ENCODE measurements at places on chromosomes 3 and 15.

GRCh38 chr3:170839518-170840100 lies 30.4 kb downstream of the RPL22L1 start:
- no peak for DNase-seq

GRCh38 chr15:70293138-70293537 lies 195.4 kb upstream of the TLE3 start:
- no peak for DNase-seq

DNA sequence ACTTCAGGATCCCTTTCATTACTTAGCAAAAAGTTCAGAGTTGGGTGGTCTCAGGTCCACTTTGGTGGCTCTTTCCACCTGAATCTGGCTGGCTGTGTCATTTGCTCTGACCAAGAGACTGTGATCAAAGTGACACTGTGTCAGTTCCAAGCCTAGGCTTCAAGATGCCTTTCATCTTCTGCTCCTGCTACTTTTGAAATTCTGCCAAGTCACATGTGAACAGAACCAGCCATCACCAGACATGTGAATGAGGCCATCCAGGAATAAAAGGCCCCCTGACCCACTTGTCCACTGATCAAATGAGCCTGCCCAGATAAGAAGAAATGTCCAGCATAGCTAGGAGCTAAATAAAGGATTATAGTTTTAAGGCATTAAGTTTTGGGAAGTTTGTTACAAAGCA lies 132.2 kb downstream of the OSBPL10 start:
- DNase-seq: no peak

- DNase-seq: no peak
Measured at GRCh38 chr3:178655488-178655887, 119.3 kb downstream of the KCNMB2 start.

DNA sequence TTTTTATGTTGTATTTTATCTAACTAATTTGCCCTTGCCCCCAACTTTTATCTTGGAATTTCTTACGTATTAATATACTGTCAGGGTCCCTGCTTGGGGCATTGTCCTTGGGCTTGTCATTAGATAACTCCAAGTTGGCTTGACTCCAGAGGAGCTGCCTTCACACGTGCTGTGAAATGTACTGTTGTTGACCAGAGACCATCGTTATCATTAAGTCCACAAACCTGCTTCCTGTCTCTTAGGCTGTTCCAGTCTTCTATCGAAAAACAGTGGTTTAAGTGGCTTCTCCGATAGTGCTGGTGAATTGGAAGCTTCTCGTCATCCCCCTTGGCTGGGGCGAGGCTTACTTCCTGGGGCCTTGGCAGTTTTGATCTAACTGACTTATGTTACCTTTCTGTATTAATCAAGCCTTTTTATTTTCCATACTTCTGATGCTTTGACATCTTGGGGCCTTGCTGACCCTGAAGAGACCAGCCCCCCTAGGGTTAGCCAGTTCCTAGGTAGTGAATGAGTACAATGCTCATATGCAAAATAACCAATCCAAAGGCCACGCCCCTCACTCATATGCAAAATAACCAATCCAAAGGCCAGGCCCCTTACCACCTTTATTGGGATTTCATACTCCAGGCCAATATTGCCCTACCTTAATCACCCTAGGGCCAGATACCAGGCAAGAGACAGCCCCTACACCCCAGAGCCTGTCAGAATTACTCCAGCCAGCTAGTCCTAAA lies 164.5 kb downstream of the IGF1R start:
- no peak for DNase-seq

DNA sequence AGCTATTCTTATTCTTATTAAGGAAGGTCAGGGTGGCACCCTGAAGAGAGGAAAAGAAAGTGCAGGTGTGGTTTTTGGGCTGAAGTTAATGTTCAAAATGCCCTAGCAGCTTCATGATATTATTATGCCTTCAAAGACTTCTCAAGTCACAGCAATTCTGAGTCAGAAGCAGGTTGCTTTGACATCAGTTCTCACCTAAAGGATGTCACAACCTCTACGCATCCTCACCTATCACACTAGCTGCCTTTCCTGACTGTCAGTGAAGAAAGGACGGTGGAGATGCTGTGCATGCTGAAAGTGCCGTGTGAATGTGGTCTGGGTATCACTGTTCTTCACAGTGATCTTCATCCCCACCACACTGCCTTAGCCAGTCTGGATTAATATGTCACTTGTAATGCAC lies 49.6 kb downstream of the NPTN start:
- DNase-seq: no peak

GRCh38 chr3:77459926-77460325 lies 420.0 kb downstream of the ROBO2 start:
- no peak for DNase-seq

GRCh38 chr15:41511899-41512369 lies 1.7 kb downstream of the LTK start:
- DNase-seq: no peak

DNA sequence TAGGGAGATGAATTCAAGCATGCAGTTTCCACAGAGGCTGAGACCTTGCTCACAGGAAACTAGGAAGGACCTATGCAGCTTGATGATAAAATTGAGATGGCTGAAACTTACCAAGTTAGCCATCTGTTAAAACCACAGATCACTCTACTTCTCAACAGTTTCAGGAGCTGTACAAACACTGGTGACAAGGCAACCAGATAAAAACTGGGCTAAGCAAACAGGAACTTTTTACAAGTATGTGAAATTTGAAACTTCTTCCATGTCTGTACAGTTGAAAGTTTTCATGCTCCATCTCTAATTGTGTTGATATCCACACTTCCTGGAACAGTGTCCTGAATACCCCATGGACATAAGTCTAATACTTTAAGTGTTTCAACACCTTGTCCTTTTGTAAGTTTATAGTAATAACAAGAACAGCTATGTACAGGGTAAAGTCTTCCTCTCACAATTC lies 78.2 kb downstream of the FAIM start:
- no peak for DNase-seq

- no peak for DNase-seq
Measured at GRCh38 chr3:144067059-144067458, 95.4 kb downstream of the DIPK2A start.

DNA sequence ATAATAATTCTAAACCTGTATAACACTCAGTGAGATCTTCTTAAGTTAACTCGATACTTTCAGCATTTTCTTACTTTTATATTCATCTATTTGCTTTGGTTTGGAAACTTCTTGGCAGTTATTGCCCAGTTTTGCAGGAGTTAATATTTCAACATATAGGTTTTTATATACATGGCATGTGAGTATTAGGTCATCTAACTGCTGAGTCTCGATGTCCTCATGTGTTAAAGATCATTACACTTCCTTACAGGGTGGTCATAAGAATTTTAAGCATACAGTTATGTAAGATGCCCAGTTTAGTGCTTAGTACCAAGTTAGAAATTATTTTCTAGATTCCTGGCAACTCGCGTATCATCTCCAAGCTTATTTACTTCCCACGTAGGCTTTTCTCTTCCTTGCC lies 62.9 kb downstream of the TMEM39A start:
- DNase-seq: no peak

DNA sequence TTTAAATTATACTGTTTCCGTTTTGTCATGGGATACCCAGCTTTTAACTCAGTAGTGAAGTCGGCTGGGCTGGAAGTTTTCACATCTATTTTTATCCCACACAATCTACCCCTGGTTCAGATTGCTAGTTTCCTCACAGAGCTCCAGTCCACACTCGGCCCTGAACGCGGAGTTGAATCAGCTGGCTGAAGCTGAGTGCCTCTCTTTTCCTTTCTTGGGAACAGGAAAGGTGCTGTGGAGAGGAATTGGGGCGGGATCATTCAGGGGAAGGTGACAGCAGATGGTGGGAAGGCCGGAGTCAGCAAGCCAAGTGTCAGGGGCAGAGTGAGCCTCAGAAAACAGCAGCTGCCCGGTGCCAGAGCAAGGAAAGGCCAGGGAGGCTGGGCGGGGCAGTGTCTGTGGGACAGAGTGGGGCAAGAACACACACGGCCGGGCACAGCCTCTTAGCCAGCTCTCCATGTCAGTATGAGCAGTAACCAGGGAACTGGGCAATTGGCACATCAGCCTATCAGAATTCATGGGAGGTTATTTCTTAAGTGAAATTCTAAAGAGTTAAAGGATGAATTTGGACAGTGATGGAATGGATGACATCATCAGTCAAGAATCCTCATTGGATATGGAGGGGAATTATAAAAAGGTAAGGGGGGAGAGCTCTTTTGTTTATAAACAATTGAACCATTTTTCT lies 135.7 kb upstream of the IL12A start:
- no peak for DNase-seq

GRCh38 chr3:31668242-31668641 lies 135.5 kb downstream of the STT3B start:
- DNase-seq: no peak

- DNase-seq: no peak
Measured at GRCh38 chr3:9986230-9986725, 363 bp downstream of the EMC3 start.

DNA sequence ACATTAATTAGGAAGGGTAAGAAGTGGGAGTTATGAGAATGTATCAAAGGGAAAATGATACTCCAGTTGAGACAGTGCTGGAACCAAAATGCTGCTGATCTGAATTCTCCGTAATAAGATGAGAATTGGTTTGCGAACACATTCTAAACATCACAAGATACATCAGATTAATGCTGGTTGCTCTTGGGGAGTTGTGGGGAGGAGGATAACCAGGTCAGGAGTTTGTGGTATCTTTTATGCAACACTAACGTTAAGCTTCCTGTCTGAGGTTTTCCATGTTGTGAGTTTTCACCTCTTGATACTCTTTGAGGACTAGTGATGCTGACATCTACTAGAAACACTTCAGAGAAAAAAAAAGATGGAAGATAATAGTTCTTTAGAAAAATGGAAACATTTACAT lies 47.2 kb downstream of the PPARG start:
- no peak for DNase-seq

DNA sequence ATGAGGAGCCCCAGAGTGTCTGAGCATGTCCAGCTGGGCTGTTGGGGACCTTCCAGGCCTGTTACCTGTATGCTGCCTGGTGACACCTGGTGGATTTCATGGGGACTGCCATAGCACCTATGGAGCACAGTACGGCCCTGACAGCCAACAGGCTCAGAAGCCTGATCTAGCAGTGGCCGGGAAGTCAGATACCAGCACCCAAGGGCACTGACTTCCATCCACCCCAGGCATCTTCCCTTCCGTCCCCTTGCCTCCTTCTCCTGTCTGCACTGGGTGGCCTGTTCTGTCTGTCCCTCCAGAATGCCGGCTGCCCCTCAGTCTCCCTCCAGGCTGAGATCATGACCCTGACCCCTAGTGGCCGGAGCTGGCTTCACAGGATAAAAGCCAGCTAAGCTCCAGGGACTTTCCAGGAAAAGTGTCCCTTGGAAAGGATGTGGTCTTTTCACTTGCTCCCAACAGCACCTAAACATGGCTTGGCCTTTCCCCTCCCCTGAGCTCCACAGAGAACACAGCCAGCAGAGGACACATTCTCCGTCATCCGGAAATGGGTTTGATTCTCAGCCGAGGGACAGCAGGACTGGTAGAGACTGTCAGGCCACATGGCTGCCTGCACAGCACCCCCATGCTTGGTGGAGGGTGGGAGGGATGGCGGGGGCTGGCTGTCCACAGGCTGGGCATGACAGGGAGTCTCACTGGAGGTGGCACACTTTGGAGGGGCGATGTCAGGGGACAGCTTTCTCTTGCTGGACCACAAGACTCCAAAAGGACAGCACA lies 9.5 kb downstream of the RPS17 start:
- peak; percentile 41 for DNase-seq

DNA sequence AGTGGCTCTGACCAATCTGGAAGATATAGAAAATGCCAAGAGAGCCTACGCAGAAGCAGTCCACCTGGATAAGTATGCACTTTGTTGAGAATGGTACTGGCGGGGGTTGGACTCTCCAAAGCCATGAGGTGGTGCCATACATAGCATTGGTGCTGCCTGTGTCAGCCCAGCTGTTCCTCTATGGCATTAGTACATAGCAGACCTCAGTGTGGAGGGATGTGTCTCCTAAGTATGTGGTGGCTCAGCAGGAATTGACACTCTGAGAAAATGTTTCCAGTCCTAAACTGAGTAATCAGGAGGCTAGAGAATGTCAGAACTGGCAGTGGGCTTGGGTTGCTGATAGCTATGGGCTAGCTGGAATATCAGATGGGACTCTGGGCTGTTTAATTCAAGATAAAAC lies 48.4 kb downstream of the ADPGK start:
- DNase-seq: no peak

GRCh38 chr15:45230245-45230965 lies 21.6 kb upstream of the SLC28A2 start:
- DNase-seq: no peak

GRCh38 chr3:57048728-57049127 lies 11.7 kb upstream of the SPATA12 start:
- no peak for DNase-seq

GRCh38 chr3:34583451-34583850 lies 785.0 kb downstream of the PDCD6IP start:
- DNase-seq: no peak

DNA sequence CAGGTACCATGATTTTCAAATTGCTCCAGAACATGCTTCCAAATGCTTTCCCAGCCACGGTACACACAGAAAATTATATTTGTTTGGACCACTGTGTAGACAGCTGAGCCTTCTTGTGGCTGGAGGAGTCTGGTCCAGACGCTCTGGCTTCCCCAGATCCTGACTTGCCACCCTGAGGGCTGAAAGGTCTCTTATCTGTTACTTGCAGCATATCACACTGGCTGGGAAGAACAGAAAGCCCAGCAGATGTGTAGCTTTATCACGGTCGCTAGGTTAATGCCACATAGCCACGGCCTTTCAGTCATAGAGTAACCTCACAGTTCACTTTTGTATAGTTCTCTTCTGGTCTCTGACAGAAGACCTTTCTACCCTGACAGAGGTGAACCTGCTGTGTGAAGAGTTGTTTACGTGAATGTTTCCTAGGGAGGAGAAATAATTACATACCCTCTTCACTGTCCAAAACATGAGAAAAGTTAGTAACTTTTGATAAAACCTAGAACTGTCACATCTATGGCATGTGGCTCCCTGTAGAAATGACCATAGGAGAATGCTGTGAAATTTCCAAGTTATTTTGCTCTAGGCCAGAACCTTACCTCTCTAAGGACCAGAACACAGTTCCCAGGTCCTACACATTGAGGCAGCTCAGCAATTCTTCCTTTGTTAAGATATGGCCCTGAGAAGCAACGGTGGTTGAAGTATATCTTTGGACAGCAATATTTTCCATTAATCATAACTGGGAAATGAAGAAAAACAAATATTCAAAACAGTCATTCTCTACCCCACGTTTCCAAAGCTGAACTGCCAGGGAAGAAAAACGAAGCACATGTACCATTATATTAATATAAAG lies 15.8 kb upstream of the STIMATE start:
- DNase-seq: no peak

GRCh38 chr15:46646490-46646889 lies 1011.7 kb downstream of the SQOR start:
- DNase-seq: no peak
